CD4-positive, alpha-beta memory T cell (primary cell): ENCODE measurements at places on chromosomes 7 and 10.

- no peak for DNase-seq
Measured at GRCh38 chr7:148718431-148718830, 19.7 kb downstream of the CUL1 start.

- DNase-seq: no peak
Measured at GRCh38 chr7:37346761-37347160, 101.9 kb downstream of the ELMO1 start.

GRCh38 chr10:48210966-48211365, 63.5 kb downstream of the FRMPD2 start:
- no peak for DNase-seq

GRCh38 chr7:43535031-43535451, 47.9 kb upstream of the STK17A start:
- no peak for DNase-seq

DNA sequence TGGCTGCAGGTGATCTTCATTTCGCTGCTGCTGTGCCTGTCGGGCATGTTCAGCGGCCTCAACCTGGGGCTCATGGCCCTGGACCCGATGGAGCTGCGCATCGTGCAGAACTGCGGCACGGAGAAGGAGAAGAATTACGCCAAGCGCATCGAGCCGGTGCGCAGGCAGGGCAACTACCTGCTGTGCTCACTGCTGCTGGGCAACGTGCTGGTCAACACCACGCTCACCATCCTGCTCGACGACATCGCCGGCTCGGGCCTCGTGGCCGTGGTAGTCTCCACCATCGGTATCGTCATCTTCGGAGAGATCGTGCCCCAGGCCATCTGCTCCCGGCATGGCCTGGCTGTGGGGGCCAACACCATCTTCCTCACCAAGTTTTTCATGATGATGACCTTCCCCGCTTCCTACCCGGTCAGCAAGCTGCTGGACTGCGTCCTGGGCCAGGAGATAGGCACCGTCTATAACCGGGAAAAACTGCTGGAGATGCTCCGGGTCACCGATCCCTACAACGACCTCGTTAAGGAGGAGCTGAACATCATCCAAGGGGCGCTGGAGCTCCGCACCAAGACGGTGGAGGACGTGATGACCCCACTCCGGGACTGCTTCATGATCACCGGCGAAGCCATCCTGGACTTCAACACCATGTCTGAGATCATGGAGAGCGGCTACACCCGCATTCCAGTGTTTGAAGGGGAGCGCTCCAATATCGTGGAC, 1.3 kb downstream of the CNNM2 start:
- no peak for DNase-seq

- no peak for DNase-seq
Measured at GRCh38 chr10:71319800-71320392, 837 bp downstream of the SLC29A3 start.

DNA sequence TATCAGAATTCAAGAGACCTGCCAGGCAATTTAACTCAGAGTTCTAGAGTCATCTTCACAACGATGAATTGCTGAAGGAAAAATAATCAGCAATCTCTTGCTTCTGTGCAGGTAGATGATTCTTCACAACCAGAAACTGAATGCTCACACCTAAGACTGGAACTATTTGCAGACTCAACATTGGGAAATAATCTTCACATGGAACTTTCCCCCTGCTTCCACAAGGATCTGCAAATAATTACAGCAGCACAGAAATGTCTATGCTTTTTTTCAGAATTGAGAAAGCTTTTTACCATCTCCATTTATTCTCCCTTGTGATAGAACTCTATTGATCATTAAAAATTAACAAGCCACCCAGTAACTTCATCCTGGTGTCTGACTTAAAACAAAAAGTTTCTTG, 282.8 kb downstream of the AHR start:
- no peak for DNase-seq

- DNase-seq: no peak
Measured at GRCh38 chr7:42070068-42070467, 166.9 kb downstream of the GLI3 start.

- DNase-seq: no peak
Measured at GRCh38 chr10:59991661-59992060, 85.3 kb upstream of the CCDC6 start.
